ENCODE measurements at places on chromosomes 6 and 20. TPM values are rescaled to one million over a fixed set of nuclear protein-coding genes. Genes with fewer than 3 reads are reported as not detected.
A peak's percentile ranks its signal among the peaks of the same experiment; 100 is the strongest.

- no peaks in the 10 kb centered on the region for H3K36me3 ChIP-seq
- H3K4me1 ChIP-seq = peaks cover 13% of the 10 kb centered on the region
- no peaks in the 10 kb centered on the region for H3K27me3 ChIP-seq
These were observed 145.8 kb downstream of the MRPL14 start for GRCh38 chr6:43981363-43981990.

The CYP24A1 gene
- 0.43 TPM for polyA plus RNA-seq

The DACT2 gene
- polyA plus RNA-seq = not detected

DNA sequence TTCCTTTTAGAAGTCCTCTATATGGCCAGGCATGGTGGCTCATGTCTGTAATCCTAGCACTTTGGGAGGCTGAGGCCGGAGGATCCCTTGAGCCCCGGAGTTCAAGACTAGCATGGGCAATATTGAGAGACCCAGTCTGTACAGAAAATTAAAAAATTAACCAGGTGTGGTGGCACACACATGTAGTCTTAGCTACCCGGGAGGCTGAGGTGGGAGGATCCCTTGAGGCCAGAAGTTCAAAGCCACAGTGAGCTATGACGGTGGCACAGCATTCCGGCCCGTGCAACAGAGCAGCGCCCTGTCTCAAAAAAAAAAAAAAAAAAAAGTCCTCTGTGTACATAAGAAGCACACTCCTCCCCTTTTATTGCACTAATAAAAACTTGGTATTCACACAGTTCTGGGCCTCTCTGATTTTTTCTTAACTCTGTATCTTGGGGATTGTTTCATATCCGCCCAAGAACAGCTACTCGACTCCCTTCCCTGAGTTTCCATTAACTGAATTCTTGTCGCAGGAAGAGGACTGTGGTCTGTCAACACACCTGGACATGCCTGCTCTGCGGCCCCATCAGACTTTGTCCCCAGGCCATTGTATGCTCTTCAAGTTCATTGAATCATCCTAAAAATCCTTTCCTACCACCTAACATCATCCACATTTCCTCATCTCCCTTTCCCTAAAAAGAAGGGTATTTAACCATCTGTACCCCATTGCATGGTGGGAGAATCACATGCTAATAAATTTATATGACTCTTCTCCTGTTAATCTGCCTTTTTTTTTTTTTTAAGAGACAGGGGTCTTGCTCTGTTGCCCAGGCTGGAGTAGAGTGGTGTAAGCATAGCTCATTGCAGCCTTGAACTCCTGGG lies 25.9 kb upstream of the PPP1R3G start:
- H3K36me3 ChIP-seq = no peaks in the 10 kb centered on the region
- H3K4me3 ChIP-seq = no peak overlapping the region
- H3K27me3 ChIP-seq = no peaks in the 10 kb centered on the region
- no peak overlapping the region for H3K27ac ChIP-seq
- DNase-seq = no peak

GRCh38 chr20:35267092-35267491 lies 10.8 kb downstream of the MMP24OS start:
- no peaks in the 10 kb centered on the region for H3K27me3 ChIP-seq
- H3K4me1 ChIP-seq = peaks cover 12% of the 10 kb centered on the region
- H3K27ac ChIP-seq = no peak overlapping the region
- H3K4me3 ChIP-seq = no peak overlapping the region

DNA sequence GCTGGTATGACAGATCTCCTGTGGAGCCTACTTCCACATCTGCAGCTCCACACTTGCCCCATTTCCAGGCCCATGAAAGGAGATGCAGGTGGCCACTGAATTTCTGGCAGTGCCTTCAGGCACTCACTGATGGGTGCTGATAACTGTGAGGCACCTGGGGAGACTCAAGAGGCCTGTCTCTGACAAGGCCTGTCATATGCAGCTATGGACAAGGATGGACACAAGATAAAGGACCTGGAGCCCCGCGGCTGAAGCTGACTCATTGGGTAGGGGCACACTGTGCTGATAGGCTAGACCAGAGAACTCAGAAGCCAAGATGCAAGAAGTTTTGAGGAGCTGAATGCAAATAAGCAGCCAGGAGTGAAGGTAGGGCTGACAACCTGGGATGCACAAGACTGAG lies 81.0 kb upstream of the LRFN2 start:
- no peaks in the 10 kb centered on the region for H3K36me3 ChIP-seq
- DNase-seq = no peak
- no peak overlapping the region for H3K4me3 ChIP-seq
- H3K27me3 ChIP-seq = peaks cover 4% of the 10 kb centered on the region

The ZSCAN23 gene
- 0.13 TPM for polyA plus RNA-seq

GRCh38 chr6:147322299-147323162 lies 118.3 kb downstream of the STXBP5 start:
- DNase-seq = peak; percentile 80
- no peaks in the 10 kb centered on the region for H3K27me3 ChIP-seq
- peaks cover 35% of the 10 kb centered on the region for H3K36me3 ChIP-seq
- H3K27ac ChIP-seq = peak overlapping the region; percentile 48
- H3K4me3 ChIP-seq = no peak overlapping the region

The BTNL2 gene
- not detected for polyA plus RNA-seq

- H3K36me3 ChIP-seq = no peaks in the 10 kb centered on the region
- peaks cover 32% of the 10 kb centered on the region for H3K27me3 ChIP-seq
- no peak for DNase-seq
- no peak overlapping the region for H3K4me3 ChIP-seq
- H3K27ac ChIP-seq = no peak overlapping the region
These were observed 100.3 kb downstream of the EDN3 start for GRCh38 chr20:59400708-59401107.
